NCI-H2081 treated with DMSO at 0.1 percent for 48 hours (cell line): ENCODE measurements at places on chromosomes 6 and 20.

- DNase-seq: no peak
Observed at GRCh38 chr6:35302604-35303241, 5.1 kb downstream of the DEF6 start.

DNA sequence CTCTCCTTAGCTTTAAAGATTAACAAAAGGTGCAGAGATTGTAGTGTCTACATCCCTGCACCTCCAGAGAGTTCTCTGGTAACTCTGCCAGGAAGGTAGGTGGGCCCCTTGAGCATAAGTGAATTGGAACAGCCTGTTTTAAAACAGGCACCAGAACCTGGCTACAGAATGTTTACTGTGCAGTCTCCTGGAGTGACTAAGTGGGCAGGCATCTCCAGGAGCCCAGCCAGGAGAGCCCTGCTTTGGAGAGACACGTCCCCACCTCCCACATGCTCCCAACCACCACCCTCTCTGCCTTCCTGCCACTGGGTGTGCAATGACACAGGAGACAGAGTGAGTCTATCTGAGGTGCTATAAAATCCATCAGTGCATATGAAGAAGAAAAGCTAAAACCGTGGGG, 110.3 kb upstream of the EYA4 start:
- no peak for DNase-seq

GRCh38 chr6:139147628-139148027, 12.7 kb downstream of the HECA start:
- no peak for DNase-seq

GRCh38 chr6:14108571-14109410, 8.8 kb upstream of the CD83 start:
- no peak for DNase-seq

GRCh38 chr6:88899569-88900316, 63.7 kb downstream of the RNGTT start:
- DNase-seq: no peak

GRCh38 chr6:116450185-116450710, 10.9 kb upstream of the CALHM6 start:
- DNase-seq: no peak
